Stimulated activated CD8-positive, alpha-beta memory T cell treated with anti-CD3 and anti-CD28 coated beads, Interleukin-15, amount 100 ng/mL, for 48 hours (primary cell): ENCODE measurements at places on chromosomes 13 and 19.

- DNase-seq, result no peak
These were observed 25.9 kb upstream of the NAPA start for GRCh38 chr19:47540748-47541147.

- DNase-seq, result no peak
These were observed 19.9 kb upstream of the TM9SF2 start for GRCh38 chr13:99481366-99481765.

DNA sequence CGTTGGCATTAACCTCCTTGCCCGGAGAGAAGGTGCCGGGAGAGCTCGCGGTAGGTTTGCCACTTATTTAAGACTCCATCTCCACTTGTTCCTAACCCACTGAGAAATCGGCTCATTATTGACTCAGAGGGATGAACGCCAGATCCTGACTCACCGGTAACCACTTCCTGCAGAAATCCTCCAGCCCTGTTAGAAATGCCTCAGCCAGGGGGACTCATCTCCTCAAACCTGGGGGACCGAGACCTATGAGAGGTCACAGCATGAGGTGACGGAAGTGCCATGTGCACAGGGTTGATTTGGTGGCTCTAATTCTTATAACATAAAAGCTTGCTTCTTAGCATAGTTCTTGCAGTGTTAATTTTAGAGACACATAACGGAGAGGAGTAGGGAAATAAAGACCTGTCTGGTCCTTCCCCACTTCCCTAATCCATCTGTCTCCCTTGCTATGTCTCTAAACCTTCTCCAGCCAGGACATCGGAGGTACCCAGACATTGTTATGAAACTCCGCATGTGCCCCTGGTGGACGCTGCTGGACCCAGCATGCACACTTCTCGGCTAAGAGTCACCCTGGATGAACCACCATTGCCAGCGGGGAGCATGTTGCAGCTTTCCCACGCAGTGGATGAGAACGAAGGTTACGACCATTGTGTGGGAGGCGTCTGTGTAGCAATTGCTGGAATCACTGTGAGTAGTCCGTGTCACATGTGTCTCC lies 158.9 kb downstream of the EFNB2 start:
- DNase-seq, result no peak

GRCh38 chr13:25898991-25899390 lies 152.8 kb downstream of the SHISA2 start:
- DNase-seq, result no peak

DNA sequence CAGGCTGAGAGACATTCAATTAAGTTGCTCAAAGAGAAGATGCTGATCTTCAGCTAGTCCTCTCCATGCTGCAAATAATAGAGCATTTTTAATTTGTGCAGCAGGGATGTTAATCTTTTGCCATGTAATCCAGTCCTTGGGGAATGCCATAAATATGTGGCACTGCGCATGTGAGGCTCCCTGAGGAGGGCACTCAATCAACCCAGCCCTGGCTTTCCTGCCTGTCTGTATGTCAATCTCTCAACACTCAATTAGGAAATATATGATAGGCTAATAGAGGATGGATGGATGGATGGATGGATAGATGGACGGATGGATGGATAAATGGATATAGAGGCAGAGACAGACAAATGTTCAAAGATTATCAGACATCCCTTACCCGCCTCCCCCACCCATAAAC lies 31.6 kb upstream of the POP4 start:
- no peak for DNase-seq

DNA sequence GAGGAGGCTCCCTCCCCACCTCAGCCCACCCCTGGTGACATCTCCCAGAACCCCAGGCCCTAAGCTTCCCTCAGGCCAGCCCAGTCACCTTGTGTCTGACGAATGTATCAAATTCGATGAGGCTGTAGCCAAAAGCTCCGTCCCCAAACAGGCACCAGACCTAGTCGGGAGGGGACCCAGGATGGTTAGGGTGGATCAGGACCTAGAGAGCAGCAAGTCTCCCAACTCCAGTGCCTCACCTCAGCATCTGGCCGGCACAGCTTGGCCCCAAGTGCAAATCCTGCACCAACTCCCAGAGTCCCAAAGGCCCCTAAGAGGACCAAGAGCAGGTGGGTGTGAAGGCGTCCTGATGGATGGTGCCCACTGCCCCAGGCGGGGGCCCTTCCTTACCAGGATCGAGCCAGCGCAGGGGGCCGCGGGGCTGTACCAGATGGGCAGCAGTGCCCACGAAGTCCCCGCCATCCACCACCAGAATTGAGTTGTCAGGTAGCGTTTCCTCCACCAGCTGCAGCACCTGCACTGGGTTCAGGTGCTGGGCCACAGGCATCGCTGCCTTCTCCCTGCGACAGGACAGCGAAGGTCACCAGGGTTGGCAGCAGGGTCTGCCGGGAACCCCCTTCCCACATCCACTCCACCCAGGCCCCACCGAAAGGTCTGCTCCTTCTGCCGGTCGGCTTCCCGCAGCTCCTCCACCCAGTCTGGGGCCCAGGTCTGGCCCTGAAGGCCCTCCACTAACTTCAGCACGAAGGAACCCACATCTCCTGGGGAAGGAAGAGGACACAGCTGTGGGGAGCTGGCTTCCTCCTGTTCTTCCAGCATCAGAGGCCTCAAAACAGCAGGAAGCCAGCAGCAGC lies 8.8 kb downstream of the SYDE1 start:
- DNase-seq, result no peak

GRCh38 chr13:33004511-33004910 lies 11.7 kb upstream of the KL start:
- DNase-seq, result no peak

GRCh38 chr19:41449079-41449864 lies 6.3 kb downstream of the ERICH4 start:
- peak; percentile 51 for DNase-seq

- DNase-seq, result no peak
These were observed 46.5 kb downstream of the DNAJC3 start for GRCh38 chr13:95723438-95723837.

DNA sequence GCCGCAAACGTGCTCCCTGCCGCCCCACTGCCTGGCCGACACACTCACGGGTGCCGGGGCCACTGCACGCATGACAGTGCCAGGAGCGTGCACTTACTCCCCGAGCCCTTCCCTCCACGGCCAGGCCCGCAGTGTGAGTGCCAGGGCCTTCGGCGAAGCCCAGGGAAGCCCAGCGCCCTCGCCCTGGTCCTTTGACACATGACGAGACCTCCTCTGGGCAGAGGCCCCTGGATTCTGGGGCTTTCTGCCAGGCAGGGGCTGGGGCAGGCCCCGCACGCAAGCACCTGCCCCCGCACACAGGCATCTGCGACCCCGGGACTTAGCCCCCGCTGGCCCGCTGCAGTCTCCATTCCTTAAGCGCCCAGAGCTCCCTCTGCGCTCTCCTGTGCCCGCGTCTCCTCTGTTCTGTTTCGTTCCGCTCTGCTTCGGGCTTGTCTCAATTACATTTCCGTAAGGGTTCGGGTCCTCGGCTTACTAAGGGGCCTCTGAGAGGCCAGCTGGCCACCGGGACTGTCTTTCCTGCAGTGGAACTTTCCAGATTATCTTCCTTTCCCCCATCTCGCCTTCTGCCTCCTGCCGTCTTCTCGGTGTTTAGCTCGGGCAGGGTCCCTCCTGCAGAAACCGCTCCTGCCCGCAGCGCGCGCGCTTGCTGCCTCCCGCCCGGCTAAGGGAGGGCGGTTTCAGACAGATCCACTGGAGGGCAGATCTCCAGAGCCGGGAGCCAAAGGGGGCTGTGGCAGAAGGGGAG lies 98.8 kb downstream of the ING1 start:
- no peak for DNase-seq

DNA sequence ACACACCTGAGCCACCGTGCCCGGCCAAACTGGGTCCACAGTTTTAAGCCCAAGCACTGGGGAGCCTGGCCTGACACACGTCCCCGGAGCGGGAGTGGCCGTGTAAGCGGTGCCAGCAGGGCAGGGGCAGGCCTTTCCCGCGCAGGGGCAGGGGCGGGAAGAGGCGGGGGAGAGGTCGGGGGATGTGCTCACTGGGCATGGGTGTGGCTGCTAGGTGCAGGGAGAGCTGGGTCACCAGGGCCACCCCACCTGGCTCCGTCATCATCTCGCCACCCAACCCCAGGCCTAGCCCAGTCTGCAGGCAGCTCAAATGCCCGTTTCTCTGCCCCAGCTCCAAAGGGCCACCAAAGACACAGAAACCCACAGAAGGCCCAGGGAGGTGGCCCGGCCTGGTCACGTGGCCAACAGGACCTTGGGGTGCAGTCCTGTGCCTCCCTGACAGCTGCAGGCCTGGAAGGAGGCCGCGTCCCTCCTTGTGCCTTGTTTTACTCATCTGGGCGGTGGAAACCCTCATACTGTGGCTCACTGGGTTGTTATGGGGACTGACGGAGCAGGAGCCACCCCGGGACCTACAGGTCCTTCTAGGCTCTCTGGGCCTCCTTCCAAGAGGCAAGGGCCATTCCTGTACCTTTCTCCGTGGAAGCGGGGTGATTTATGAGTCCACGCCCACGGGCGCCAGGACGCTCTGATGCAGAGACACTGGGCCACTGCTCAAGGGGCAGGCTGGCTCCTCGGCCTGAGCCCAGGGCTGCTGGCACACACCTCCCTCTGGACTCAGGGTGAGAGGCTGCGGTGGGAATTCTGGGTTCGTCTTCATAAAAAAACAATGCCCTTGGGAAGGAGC lies 27.7 kb downstream of the MAP2K2 start:
- DNase-seq, result no peak

DNA sequence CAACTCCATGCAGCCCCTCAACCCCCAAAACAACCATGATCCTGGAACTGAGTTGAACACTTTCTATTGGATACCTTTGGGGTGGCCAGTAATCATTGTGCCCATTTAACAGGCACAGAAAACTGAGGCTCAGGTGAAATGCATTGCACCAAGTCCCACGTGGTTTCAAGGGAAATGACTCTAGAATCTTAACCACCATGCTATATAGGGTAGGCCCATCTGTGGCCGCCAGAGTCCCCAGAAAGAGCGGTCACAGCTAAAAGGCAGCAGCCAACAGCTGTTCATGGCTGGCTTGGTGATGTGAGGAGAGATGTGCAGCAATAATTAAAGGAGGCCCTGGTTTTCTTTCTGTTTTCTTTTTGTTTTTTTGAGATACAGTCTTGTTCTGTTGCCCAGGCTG lies 2.6 kb downstream of the CNN1 start:
- DNase-seq, result no peak

DNA sequence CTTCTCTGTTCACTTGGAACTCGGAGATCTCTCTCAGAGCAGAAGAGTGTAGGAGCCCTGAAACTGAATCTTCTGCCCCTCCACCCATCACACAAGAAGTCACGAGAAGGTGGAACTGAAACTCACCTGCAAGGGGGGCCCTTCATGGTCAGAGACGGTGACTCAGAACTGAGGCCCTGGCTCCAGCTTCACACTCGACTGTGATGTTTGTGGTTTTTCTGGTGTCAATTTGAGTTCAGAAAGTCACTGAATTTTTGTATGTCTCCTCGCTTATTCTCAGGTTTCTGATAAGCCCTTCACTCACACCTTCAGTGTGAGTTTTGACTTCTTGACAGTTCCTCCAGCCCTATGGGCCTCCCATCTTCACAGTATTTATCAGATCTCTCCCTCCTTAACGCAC lies 23.1 kb downstream of the SIGLEC5 start:
- DNase-seq, result peak; percentile 50

DNA sequence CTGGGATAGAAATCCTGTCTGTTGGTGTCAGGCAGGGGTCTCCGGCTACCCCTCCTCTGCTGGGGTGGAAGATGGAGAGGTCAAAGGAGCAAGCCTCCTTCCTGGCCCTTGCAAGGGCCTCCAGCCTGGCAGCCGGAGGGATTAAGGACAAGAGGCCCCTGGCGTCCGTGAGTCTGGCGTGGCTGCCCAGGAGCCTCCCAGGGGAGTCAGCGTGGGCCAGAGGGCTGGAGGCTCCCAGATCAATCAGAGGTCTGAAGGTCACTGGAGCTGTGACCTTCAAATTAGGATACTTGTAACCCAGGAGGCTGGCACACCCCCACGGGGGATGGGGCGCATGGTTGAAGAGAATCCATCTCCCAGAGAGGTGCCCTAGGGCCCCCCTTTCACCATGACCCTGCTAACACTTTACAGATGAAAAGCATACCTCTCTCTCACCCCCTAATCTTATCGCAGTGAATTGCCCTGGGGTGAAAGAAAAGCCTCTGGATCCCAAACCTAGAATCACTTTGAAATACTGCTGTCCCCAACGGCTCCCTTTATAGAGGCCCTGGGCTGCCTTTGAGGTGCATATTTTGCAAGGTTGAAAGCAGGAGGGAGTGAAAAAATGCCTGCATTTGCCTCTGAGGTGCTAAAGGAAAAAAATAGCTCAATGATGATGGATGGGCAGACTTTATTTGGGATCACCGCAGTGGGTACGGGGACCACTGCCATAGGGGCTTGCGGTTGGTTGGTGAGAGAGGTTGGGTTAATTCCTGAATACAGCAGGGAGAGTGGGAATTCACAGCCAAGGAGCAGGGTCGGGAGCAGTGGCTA lies 44.9 kb upstream of the PEG3 start:
- DNase-seq, result no peak
